ENCODE measurements at places on chromosomes 13 and 19.

GRCh38 chr13:101728615-101729014 is 276.1 kb downstream of the ITGBL1 start:
- DNase-seq: no peak

DNA sequence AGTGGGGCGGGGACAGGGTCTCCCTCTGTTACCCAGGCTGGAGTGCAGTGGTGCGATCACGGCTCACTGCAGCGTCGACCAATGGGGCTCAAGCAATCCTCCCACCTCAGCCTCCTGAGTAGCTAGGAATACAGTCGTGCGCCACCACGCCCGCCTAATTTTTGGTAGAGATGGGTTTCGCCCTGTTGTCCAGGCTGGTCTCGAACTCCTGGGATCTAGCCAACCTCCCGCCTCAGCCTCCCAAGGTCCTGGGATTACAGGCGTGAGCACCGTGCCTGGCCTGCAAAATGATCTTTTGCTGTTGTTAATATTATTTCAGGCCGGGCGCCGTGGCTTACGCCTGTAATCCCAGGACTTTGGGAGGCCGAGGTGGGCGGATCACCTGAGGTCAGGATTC is 621 bp upstream of the TGDS start:
- DNase-seq: no peak

- DNase-seq: no peak
Measured at GRCh38 chr19:35109395-35110112, 6.1 kb upstream of the FXYD3 start.

- DNase-seq: no peak
Measured at GRCh38 chr19:23394511-23394910, 760 bp downstream of the ZNF91 start.

GRCh38 chr13:74288361-74288911 is 154.2 kb upstream of the KLF12 start:
- no peak for DNase-seq

DNA sequence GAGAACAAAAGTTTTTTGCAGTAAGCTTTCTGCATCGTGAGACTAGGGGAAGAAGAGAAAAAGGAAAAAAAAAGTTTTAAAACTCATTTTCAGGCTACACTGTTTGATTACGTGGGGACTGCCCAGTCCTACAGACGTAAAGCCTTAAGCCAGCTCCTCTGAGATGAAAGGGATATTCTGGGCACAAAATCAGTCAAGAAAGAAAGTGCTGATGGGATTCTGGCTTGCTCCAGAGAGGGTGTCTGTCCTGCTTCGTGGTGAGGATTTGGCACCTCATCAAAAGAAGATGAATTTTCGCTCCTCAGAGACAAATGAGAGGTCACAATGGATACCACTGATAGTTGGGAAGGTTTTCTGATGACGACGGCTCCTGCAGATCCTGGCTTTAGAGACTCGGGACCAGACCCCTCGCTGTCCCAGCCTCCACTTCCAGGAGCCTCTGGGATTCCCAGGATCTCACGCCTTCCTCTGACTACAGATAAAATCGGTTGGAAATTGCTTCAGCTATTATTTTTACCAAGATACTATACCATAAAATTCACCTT is 9.7 kb downstream of the TEX29 start:
- no peak for DNase-seq

- no peak for DNase-seq
Measured at GRCh38 chr19:40982594-40983101, 8.4 kb upstream of the CYP2B6 start.

DNA sequence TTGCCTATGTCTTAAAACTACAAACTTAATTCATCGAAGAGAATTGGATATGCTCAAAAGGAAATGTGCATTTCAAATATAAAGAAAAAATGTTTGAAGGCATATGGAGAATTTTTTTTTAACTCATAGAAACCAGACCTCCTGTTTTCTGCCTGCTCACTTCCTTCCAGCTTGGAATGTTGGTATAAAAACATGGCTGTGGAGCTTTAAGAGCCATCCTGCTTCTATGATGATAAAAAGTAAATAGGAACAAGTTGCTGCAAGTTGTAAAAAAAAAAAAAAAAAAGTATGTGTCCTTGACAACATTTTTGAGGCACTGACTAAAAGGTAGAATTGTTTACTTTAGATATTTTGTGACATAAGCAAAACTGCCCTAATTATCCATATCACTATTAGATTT is 1230.7 kb downstream of the PCDH9 start:
- DNase-seq: no peak

DNA sequence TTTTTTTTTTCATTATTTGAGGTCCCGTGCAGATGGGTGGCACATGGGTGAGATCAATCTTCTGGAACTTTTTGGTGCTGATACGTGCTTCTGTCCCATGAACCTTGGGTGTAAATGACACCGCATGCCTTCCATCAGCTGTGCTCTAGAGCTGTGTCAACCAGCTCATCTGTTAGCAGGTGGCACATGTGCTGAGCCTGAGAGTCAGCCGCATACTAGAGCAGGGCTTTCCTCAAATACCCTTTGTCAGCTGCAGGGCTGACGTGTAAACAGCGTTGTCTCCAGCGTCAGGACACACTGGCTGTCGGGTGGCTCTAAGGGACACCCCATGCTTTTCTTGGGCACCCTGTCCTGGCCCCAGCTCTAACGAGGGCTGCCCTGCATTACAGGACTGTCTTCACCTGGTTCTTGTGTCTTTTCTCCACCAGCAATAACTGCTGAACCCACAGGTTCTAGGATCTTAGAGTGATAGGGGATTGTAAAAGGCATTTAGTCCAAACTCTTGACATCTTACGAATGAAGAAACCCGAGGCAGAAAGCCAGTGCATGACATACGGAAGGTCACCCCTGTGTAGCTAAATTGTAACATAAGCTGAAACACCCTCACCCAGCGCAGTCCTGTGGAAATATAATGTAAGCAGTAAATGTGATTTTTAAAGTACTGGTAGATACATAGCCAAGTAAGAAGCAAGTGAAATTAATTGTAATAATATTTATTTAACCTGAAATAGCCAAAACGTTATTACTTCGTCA is 119.5 kb downstream of the LRCH1 start:
- no peak for DNase-seq

- no peak for DNase-seq
Measured at GRCh38 chr13:50119591-50119990, 104.3 kb downstream of the KCNRG start.

- DNase-seq: no peak
Measured at GRCh38 chr13:113584870-113585671, 518 bp downstream of the TFDP1 start.

GRCh38 chr13:39269411-39269810 is 231.2 kb downstream of the NHLRC3 start:
- DNase-seq: peak; percentile 18

- no peak for DNase-seq
Measured at GRCh38 chr19:51002542-51003311, 1.3 kb upstream of the KLK8 start.

DNA sequence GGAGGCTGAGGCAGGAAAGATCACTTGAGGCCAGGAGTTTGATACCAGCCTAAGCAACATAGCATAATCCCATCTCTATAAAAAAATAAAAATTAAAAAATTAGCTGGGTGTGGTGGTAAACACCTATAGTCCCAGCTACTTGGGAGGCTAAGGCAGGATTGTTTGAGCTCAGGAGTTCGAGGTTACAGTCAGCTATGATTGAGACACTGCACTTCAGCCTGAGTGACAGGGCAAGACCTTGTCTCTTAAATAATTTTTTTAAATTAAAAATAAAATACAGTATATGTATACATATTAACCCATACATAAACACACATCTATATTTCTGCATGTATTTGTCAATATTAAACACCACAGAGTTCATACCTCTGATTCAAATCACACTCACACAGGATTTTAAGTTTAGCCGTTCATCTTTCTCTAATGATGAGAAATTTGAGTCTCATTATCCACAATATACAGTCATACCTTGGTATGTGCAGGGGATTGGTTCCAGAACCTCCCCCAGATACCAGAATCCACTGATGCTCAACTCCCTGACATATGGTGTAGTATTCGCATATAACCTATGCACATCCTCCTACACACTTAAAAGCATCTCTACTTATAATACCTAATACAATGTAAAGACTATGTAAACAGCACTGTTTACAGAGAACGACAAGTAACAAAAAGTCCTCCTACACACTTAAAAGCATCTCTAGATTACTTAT is 44.7 kb downstream of the PSPC1 start:
- no peak for DNase-seq

All from fibroblast of gingiva (primary cell).